ENCODE measurements at places on chromosomes 3 and 15. TPM values are rescaled to one million over a fixed set of nuclear protein-coding genes. Genes with fewer than 3 reads are reported as not detected.

The SLC12A8 gene
- total RNA-seq: 0.94 TPM

The C3orf22 gene
- total RNA-seq: not detected

The AADAC gene
- total RNA-seq: 0.19 TPM

GRCh38 chr3:54630101-54630623 lies 297.7 kb downstream of the LRTM1 start:
- no peak for DNase-seq

DNA sequence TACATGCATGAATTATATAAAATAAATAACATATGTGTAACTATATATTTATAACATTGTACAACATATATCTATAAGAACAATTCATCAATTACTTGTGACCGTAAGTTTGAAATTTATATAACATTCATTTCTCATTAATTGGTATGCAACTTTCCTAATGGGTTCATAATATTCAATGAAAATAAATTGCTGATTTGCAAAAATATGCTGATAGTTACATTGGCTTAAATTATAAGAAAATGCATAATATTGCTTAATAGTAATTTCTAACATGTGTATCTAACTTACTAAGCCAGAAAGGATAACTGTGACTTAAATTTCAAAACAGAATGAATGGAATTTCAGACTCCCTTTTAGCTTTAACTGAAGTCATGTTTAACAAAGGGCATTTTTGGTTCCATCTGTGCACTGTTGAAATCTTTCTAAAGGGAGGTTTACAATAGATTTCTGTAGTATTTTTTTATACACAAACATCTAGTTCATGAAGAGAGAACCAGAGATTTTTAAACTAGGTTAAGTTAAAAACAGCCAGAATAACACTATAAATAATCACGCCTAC lies 310.9 kb downstream of the TBC1D5 start:
- no peak for DNase-seq

GRCh38 chr3:2578560-2578959 lies 479.9 kb downstream of the CNTN4 start:
- no peak for DNase-seq

- DNase-seq: no peak
These were observed 3.9 kb downstream of the CPOX start for GRCh38 chr3:98589331-98590036.

DNA sequence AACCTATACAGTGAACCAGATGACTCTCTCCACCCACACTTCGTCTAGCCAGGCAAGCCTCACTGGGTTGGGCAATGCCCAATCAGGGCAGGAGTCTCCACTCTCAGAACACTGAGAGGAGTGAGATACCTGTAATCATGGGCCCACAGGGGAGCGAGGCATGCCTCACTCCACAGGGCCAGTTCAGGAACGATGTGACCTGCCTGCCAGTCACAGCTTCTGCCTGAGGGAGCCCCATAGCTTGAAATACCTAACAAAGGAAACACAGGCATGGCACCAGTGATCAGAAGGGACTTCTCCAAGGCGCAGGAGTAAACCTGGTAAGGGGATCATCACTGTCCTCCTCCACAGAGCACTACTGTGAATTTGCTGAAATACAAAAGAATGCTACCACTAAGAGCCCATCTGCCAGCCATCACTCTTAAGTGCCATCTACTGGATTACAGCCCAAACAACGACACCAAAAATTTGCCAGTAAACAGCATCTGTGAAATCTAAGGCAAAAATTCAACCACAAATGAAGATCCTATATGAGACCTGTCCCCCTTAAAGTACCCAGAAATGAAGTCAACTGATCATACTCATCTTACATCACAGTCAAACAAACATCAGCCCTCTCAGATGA lies 689.9 kb upstream of the SEMA6D start:
- DNase-seq: no peak

DNA sequence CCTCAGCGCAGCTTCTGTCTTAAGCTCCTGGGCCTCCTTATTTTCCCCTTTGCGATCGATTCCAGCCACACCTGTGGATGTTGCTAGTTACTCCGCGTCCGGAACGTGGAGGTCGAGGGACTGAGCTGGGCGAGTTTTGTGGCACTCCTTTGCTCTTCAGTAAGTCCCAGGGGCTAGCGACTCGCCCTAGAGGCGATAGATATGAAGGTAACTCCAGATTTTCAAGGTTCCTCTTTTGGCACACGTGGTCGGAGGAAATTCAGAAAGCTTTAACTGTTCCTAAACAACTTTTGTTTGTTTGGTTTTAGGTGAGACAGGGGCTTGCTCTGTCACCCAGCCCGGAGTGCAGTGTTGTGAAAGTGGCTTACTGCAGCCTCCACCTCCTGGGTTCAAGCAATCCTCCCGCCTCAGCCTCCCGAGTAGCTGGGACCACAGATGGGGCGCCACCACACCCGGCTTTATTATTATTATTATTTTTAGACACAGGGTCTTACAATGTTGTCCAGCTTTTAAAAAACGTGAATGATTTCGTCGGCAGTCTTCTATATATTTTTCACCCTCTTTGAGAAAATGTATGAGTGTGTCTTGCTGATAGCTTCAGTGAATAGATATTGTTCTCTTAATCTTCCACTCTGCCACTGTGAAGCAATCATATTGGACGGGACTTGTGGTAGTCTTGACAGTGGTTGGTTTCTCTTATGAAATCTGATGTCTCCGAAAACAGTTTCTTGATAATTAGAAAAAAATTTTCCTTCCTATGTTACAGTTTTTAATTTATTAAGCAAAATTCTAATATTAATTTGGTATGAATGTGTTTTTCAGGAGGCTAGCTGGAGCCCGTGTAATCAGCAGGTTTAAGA lies 785 bp downstream of the MFSD1 start:
- no peak for DNase-seq

DNA sequence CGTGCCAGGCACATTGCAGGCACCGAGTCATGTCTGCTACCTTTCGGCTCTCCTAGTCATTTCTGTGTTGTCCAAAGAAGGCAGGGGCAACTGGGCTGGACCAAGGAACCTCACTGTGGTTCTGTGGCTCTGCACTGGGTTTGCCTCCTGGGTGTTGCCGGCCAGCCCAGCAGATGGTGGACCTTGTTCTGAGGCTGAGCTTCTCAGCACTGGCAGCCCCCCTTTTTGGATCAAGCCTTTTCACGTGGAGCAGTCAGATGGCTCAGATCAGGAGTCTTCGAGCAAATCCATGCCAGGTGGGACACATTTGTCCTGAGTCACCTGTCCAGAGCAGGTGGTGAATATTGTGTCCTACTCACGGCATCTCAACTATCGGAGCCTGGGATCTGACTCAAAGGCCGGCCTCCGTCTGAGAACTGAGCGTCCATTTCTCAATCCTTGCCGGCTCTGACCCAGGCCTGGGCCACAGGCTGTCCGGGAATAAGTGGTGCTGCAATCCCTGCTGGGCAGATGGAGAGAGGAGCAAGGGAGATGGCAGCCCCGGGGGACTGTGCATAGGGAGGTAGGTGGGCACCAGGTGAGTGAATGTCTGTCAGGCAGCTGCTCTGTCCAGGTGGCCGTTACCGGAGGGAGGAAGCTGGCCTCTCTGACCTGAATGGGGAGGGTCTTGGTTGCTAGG lies at the start of gene IL16:
Gene IL16 (plus strand): TSS at position 304 of the 679 bp plus-strand sequence. CDS start 28,521 bp downstream, outside the sequence.
- DNase-seq: no peak

DNA sequence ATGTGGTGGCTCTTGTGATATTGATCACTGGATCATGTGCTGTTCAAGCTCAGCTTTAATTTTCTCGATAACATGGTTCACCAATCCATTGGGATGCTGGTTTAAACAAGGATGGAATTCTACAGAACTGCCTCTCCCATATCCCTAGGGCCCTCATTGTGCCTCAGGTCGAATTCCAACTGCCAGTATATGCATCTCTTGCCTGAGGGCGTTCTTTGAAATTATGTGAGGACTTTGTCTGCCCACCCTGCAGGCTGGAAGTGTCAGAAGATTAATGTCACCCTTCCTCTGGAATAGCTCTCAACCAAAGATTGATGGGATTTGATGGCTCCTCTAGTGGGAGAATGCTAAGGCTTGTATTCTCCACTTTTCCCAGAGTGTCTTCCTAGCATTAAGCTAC lies 175.6 kb upstream of the GALNT15 start:
- DNase-seq: no peak

GRCh38 chr3:55000546-55000945 lies 72.7 kb upstream of the LRTM1 start:
- DNase-seq: no peak

- DNase-seq: no peak
These were observed 32.5 kb upstream of the GOLGA8A start for GRCh38 chr15:34470091-34470490.
